Left lung (tissue), 14 donors: ENCODE measurements at places on chromosomes 13 and 19. TPM values are rescaled to one million over a fixed set of nuclear protein-coding genes. Genes with fewer than 3 reads are reported as not detected.

Gene TEX101
- total RNA-seq = not detected

Gene ZNF813
- 5.5 TPM for total RNA-seq

Gene CLDND2
- total RNA-seq = 1.4 TPM

Gene PSG2
- not detected for total RNA-seq

Gene SOX1
- total RNA-seq = not detected

Gene ZNF208
- 3.0 TPM for total RNA-seq

Gene TNFRSF19
- total RNA-seq = 28.1 TPM

Gene ZNF428
- total RNA-seq = 41.5 TPM

Gene TSHZ3
- total RNA-seq = 7.0 TPM

Gene LGALS14
- not detected for total RNA-seq

Gene ZNF557
- 10.5 TPM for total RNA-seq

Gene CASP14
- total RNA-seq = not detected

Gene IRGC
- not detected for total RNA-seq

Gene SLC10A2
- total RNA-seq = not detected

Gene ZNF382
- total RNA-seq = 3.5 TPM

Gene FGF14
- total RNA-seq = 3.4 TPM

Gene B3GNT8
- 21.8 TPM for total RNA-seq

Gene KLK5
- 0.52 TPM for total RNA-seq

Gene MEX3D
- total RNA-seq = 25.2 TPM

Gene DGKH
- total RNA-seq = 17.1 TPM

Gene ZNF85
- 7.9 TPM for total RNA-seq

Gene OR7D2
- total RNA-seq = not detected

Gene IGFL2
- 1.8 TPM for total RNA-seq

Gene CGB2
- not detected for total RNA-seq

Gene PSG3
- total RNA-seq = not detected

Gene GTF2F2
- 16.5 TPM for total RNA-seq
